ENCODE measurements at places on chromosomes 6 and 20.

GRCh38 chr6:154592199-154592860 is 81.8 kb upstream of the CNKSR3 start:
- no peak for DNase-seq

GRCh38 chr20:23214903-23215302 is 128.8 kb upstream of the CD93 start:
- DNase-seq: peak; percentile 55

- DNase-seq: no peak
These were observed 44.7 kb upstream of the PCMTD2 start for GRCh38 chr20:64210656-64211369.

DNA sequence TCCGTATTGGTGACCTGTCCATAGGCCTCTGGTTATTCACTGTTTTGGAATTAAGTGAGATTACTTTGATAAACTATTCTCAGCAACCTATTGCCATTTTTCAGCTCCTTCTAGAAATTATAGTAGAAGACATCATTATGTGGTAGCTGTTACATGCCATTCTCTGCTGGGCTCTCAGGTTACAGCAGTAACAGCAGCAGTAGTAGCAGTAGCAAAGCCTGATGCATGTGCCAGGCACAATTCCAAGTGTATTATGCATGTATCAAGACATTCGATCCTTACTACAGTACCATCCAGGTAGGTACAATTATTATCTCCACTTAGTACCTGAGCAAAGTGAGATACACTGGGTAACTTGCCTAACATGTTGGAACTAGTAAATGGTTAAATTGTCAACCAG is 74.3 kb downstream of the RPS12 start:
- DNase-seq: peak; percentile 72

- peak; percentile 91 for DNase-seq
These were observed 349.8 kb upstream of the ARID1B start for GRCh38 chr6:156427345-156427744.

DNA sequence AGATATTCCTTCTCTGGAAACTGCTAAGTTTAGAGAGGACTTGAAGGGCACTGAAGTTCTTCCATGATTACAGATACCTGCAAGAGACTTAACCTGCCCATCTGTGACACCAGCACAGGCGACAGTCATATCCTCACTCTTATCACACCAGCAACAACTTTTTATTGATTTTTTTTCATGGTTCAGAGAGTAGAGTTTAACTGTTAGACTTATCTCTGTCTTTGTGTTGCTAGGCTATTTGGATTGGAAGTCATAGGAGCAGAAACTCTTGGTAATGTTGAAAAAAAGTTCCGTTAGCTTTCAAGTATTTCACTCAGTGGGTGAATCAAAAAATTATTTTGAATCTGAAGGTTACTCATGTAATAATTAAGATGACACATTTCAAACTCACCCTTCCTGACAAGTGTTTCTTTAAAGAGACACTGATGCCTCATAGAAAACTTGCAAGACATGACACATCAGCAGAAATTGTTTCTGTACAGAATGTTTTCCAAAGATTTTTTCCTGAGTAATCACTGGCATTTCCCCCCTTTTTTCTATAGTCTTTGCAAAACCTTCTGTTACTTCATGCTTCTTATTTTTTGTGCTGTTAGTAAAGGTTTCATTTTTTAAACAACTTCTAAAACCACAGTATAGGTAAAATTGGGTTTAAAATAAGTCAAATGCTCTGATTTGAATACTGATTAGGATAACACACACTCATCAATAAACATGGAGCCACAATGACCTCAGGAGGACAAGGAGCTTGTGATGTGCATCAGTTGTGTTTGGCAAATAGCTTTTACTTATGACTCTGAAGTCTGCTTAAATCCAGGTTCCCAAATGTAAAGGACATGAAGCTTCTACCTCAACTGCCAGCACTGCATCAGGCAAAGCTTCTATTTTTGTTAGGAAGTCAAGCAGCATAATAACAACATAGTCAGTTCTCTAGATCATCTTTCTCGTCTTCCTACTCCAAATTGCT is 252.9 kb upstream of the MAN1A1 start:
- DNase-seq: peak; percentile 78

All from IMR-90 (cell line).